ENCODE measurements at places on chromosomes 3 and 15.

DNA sequence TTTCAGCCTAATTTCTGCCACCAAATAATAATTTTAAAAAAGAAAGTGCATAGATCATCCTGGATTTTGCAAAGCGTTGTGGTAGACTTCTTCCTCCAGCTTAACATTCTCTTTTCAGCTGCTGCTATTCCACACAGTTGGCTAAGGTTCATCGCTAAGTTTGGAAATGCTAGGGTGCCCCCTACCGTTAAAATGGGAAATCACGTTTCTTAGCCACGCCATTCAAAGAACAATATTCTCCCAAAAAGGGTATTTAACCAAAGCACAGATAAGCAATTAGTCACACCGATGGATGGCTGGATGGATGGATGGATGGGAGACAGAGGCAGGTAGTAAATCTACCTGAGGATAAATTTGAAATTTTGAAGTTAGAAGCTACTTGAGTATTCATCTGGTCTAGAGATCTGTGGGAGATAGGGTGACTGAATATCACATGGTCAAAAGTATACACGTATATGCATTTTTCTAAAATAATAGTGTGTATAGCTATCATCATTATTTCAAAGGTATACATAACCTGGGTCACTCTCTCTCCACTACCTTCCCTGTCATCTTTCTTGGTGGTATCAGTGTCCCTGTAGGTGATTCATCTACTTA, 67.2 kb downstream of the EFHB start:
- DNase-seq, result peak; percentile 55

DNA sequence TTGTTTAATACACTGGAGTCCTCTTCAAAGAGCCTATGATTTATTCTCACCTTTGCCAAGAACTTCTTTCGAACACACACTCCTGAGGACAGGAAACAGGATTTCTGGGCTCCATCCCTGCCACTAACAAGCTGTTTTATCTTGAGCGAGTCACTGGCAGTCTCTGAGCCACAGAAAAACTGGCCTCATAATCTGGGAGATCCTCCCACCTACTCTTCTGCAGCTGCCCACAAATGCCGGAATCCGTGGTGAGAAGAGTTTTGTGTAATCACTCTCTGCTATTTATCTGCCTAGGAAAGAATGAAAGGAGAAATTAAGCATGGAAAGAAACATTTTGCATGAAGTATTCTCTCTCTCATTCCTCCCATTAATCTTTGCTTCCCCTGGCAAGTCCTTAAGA, 172.0 kb upstream of the TRIM42 start:
- no peak for DNase-seq

DNA sequence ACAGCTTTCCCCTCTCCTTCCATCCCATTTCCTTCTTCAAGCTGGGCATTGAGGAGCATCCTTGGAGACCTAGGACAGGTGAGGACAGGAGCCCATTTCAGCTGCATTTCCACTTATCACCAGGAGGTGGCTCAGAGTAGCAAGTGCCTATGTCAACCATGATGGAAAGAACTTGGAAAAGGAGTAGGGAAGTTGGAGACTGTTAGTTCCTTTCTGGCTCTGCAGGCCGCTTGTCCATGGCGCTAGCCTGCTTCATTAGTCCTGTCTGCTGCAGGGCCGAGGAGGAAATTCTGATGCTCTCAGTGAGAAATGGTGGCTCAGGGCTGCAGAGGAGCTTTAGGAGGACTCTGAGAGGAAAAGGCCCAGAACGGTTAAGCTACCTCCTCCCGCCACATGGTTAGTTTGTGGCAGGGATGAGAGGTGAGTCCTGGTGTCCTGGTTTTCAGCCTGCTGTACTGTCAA, 7.0 kb upstream of the CD276 start:
- peak; percentile 16 for DNase-seq

DNA sequence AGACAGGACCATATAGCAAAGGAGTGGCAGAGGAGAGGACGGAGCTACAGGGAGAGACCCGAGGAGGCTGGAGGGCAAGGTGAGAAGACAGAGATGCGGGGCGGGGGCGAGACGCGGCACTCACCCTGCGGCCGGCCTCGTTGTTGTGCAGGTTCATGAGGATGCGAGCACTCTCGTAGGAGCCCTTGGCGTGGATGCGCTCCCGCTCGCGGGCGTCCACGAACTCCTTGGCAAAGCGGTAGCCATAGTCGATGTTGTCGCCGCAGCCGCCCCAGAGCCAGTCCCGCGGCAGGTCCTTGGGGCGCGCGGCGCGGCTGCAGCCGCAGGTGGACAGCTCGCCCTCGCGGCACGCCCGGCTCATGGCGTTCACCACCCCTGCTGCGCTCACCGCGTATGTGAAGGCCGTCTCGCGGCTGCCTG, 12.9 kb downstream of the WNT5A start:
- no peak for DNase-seq

DNA sequence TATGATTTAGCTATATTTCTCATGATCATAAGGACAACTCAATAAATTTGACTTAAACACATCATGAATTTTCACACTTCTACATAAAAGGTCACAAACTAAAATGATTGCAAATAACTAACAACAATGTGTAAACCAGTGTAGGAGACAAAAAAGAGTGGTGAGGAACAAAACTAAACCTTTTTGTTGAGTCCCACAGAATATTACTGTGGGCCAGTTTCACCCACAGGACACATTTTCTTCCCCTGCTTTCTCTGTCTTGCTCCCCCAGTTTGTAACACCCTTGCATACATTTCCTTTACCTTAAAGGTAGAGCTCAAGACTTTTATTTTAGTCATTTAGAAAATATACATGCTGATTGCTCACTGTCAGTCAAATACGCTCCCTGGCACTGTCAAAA, 130.9 kb upstream of the GOLGA6L6 start:
- no peak for DNase-seq
